ENCODE measurements at places on chromosomes 12 and 14. TPM values are rescaled to one million over a fixed set of nuclear protein-coding genes. Genes with fewer than 3 reads are reported as not detected.

Gene FBLN5
- 1,232 TPM for total RNA-seq

Gene ERP29
- total RNA-seq: 86.9 TPM

Gene LRRIQ1
- total RNA-seq: not detected

Gene EIF4B
- 336 TPM for total RNA-seq

Gene PSMC6
- total RNA-seq: 66.4 TPM

Gene ASIC1
- 3.9 TPM for total RNA-seq

Gene PDE3A
- 27.9 TPM for total RNA-seq

Gene GNG2
- 2.9 TPM for total RNA-seq

- H3K27ac ChIP-seq: no peak overlapping the region
- no peak overlapping the region for H3K4me3 ChIP-seq
- no peaks in the 10 kb centered on the region for H3K4me1 ChIP-seq
- peaks cover 34% of the 10 kb centered on the region for H3K27me3 ChIP-seq
- no peaks in the 10 kb centered on the region for H3K36me3 ChIP-seq
- DNase-seq: no peak
These were observed 6.9 kb upstream of the PLEKHH1 start for GRCh38 chr14:67526181-67526580.

DNA sequence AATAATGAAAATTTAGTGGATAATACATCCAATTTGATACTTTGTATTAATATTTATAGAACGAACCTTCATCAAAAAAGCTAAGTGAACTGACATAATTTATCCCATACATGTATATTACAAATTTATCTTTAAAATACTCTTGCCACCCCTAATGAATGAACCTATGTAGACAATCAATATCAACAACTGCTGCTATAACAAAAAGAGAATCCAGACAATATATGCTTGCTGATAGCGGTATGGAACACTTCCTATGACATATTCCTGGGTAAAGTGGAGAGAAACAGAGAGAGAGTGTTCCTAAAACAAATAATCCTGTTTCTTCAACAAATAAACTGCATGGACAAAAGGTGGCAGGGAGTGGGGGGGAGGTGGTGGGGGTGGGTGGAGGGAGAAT is 31.3 kb downstream of the TM7SF3 start:
- DNase-seq: no peak
- H3K36me3 ChIP-seq: peaks cover 21% of the 10 kb centered on the region
- H3K27ac ChIP-seq: no peak overlapping the region
- no peaks in the 10 kb centered on the region for H3K27me3 ChIP-seq
- H3K4me1 ChIP-seq: no peaks in the 10 kb centered on the region
- no peak overlapping the region for H3K4me3 ChIP-seq

GRCh38 chr12:47776471-47777143 is 3.6 kb downstream of the SLC48A1 start:
- H3K4me1 ChIP-seq: peaks cover 32% of the 10 kb centered on the region
- no peaks in the 10 kb centered on the region for H3K27me3 ChIP-seq
- no peaks in the 10 kb centered on the region for H3K36me3 ChIP-seq
- H3K27ac ChIP-seq: peak overlapping the region; percentile 84

DNA sequence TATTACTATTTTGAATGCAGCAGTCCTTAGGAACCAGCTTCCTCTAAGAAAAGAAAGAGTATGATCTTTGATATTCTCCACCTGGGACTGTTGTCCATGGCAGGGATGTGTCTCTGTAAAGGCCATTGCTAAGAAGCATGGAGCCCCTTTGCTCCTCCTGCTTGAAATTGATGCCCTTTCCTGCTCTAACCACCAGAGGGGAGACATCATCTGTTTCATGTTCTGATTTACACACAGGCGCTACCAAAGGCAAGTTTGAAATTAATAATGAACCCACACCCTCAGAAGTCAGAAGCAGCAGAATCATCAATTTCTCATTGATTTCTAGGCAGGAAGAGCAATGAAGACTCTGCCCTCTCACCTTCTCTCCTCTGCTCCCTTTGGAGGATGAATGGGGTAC is 253.8 kb downstream of the RMST start:
- H3K27ac ChIP-seq: no peak overlapping the region
- no peak overlapping the region for H3K4me3 ChIP-seq
- H3K4me1 ChIP-seq: no peaks in the 10 kb centered on the region
- H3K36me3 ChIP-seq: no peaks in the 10 kb centered on the region

- no peaks in the 10 kb centered on the region for H3K36me3 ChIP-seq
- no peak overlapping the region for H3K4me3 ChIP-seq
- H3K4me1 ChIP-seq: peaks cover 16% of the 10 kb centered on the region
These were observed 51.9 kb upstream of the PTHLH start for GRCh38 chr12:28024231-28024995.

GRCh38 chr12:59736786-59737185 is 141.0 kb downstream of the SLC16A7 start:
- no peaks in the 10 kb centered on the region for H3K27me3 ChIP-seq
- peaks cover 17% of the 10 kb centered on the region for H3K4me1 ChIP-seq
- no peak for DNase-seq
- H3K36me3 ChIP-seq: no peaks in the 10 kb centered on the region

DNA sequence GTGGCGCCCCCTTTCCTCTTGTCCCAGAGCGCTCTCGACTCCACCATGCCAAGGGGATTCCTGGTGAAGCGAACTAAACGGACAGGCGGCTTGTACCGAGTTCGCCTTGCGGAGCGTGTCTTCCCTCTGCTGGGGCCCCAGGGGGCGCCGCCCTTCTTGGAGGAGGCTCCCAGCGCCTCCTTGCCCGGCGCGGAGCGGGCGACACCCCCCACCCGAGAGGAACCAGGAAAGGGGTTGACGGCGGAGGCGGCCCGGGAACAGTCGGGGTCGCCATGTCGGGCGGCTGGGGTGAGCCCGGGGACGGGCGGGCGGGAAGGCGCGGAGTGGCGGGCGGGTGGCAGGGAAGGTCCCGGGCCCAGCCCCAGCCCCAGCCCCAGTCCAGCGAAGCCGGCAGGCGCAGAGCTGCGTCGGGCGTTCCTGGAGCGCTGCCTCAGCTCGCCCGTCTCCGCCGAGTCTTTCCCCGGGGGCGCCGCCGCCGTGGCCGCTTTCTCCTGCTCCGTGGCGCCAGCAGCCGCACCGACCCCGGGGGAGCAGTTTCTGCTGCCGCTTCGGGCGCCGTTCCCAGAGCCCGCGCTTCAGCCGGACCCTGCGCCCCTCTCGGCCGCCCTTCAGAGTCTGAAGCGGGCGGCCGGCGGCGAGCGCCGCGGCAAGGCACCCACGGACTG is 376 bp downstream of the INSM2 start:
- H3K36me3 ChIP-seq: peaks cover 3% of the 10 kb centered on the region
- H3K27me3 ChIP-seq: peaks cover 44% of the 10 kb centered on the region
- DNase-seq: peak; percentile 83
- peaks cover 11% of the 10 kb centered on the region for H3K4me1 ChIP-seq
- no peak overlapping the region for H3K27ac ChIP-seq

DNA sequence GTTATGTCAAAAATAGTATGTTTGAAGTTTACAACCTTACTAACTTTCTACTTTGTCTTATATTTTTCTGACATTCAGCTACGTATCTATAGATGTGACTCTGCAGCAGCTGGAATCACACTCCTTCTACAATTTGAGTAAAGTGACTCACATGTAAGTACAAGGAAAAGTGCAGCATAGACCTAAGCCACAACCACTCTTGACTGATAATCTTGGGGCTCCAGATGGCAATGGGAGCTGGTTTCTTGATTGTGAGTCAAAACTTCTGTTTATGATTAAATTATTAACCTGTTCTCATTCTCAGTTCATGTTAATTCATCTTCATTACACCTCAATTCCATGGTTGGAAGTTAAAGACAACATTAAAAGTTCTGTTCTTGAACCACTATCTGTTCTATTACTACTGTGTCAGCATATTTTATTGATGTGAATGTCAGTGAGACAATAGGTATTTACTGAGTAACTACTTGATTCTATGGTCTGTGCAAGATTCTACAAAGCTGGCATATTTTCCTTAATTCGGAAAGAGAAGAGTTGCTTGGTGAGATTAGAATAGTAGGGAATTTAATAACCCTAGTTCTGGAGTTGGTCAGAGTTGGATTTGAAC is 112.9 kb downstream of the TSHR start:
- peaks cover 8% of the 10 kb centered on the region for H3K4me1 ChIP-seq
- DNase-seq: no peak
- peaks cover 4% of the 10 kb centered on the region for H3K36me3 ChIP-seq
- H3K27me3 ChIP-seq: no peaks in the 10 kb centered on the region
- H3K27ac ChIP-seq: no peak overlapping the region
- no peak overlapping the region for H3K4me3 ChIP-seq

DNA sequence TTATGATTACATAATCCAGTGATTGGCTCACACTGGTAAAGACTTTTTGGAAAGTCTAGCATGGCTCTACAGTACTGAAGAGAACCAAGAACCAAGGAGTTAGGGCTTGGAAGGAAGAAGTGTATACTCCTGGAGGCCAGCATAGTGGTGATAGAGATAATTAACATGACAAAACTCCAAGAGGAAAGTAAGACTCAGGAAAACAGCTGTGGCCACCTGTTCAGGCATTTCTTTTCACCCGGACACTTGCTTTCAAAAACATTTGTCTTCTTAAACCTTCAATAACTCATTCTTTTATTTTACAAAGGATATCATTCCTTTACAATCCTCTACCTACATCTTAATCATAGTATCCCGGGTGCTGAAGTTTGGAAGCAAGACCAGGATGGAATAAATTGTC is 50.9 kb downstream of the KLHL28 start:
- H3K4me3 ChIP-seq: no peak overlapping the region
- peaks cover 2% of the 10 kb centered on the region for H3K4me1 ChIP-seq
- no peaks in the 10 kb centered on the region for H3K27me3 ChIP-seq
- no peaks in the 10 kb centered on the region for H3K36me3 ChIP-seq
- H3K27ac ChIP-seq: no peak overlapping the region

- H3K27ac ChIP-seq: no peak overlapping the region
- DNase-seq: no peak
- no peaks in the 10 kb centered on the region for H3K36me3 ChIP-seq
- no peak overlapping the region for H3K4me3 ChIP-seq
- H3K27me3 ChIP-seq: peaks cover 15% of the 10 kb centered on the region
- no peaks in the 10 kb centered on the region for H3K4me1 ChIP-seq
These were observed 77.9 kb upstream of the AVPR1A start for GRCh38 chr12:63228853-63229252.

DNA sequence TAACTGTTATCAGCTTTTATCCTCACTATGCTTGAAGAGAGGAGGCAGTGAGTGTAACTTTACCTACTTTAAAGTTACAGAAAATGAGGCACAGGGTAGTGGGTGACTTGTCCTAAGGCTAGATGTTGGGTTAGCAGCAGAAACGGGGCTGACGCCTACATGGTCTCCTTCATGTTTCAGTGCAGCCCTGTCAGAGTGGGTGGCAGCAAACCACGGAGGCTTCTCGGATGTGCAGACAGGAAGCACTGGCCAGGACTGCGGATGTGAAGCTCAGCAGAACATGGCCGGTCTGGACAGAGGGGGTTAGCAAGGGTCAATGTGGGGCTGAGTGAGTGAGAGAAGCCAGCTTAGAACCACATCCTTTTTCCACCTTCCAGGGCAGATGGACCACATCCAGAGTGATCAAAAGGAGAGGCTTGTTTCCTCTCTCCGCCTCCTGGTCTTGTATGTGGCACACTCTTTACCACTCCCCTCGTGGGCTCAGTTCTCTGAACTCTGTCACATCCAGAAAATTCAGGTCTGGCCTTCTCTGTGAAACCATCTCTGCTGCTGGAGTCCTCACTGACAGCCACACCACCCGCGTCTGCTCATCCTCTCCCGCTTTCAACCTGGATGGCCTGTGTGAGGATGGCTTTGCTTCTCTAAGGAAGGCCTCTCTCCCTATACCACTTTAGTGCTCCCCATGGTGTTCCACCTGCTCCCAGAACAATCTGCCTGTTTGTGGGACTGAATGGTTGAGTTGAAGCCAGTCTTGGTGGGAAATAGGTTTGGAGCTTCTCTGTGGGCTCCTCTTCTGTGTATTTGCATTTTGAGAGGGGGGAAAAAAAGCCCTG is 14.1 kb downstream of the SUSD6 start:
- peak; percentile 58 for DNase-seq
- H3K27me3 ChIP-seq: no peaks in the 10 kb centered on the region
- H3K4me3 ChIP-seq: peak overlapping the region; percentile 14
- H3K36me3 ChIP-seq: no peaks in the 10 kb centered on the region

DNA sequence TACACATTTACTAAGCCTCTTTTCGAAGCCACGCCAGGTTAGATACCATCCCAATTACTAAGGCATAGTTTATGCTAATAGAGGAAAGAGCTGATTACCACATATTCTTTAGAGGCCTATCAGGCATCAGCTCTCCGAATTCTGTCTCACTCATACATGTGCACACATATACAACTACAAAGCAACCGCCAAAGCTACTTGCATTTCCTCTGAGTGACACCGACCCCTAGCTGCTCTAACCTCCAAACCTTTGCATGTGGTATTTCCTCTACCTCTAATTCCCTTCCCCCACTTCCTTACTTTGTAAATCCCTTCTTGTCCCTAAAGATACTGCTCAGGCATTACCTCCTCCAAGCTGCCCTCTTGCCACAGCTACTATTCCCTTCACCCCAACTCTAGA is 107.2 kb downstream of the DUSP6 start:
- H3K27ac ChIP-seq: no peak overlapping the region
- H3K4me1 ChIP-seq: peaks cover 9% of the 10 kb centered on the region
- H3K36me3 ChIP-seq: no peaks in the 10 kb centered on the region
- no peak overlapping the region for H3K4me3 ChIP-seq
- no peaks in the 10 kb centered on the region for H3K27me3 ChIP-seq

GRCh38 chr12:115235880-115236279 is 551.9 kb upstream of the TBX3 start:
- H3K27me3 ChIP-seq: peaks cover 7% of the 10 kb centered on the region
- DNase-seq: no peak
- H3K36me3 ChIP-seq: no peaks in the 10 kb centered on the region
- H3K4me1 ChIP-seq: no peaks in the 10 kb centered on the region
- H3K4me3 ChIP-seq: no peak overlapping the region
